AG08396 (cell line): ENCODE measurements at places on chromosomes 11 and 22.

DNA sequence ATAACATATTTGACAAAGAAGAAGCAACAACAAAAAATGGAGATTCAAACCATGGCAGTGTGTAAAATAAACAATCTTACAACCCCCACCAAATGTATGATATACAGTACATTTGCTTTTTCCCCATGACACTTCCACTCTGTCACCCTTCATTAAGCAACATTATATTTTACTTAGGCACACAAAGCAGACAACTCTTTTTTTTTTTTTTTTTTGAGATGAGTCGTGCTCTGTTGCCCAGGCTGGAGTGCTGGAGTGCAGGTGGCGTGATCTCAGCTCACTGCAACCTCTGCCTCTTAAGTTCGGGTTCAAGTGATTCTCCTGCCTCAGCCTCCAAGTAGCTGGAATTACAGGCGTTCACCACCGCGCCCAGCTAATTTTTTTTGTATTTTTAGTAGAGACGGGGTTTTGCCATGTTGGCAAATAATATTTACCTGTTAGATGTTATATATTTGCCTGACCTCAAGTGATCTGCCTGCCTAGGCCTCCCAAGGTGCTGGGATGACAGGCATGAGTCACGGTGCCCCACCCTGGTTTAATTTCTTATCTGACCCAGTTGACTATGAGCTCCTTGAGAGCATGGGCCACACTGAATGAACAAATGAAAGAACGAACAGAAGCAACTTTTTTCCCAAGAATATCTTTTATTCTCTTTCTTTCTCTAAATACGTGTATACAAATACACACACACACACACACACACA is 5.5 kb upstream of the PCF11 start:
- no peak for DNase-seq

- DNase-seq = peak; percentile 87
These were observed 31.4 kb downstream of the CREB3L1 start for GRCh38 chr11:46308631-46309419.

GRCh38 chr11:118691926-118692830 is 12.7 kb upstream of the TREH start:
- DNase-seq = peak; percentile 47

GRCh38 chr11:77374108-77374507 is 72.6 kb upstream of the GDPD4 start:
- no peak for DNase-seq

GRCh38 chr11:19552656-19553260 is 159.9 kb upstream of the NAV2 start:
- DNase-seq = no peak

DNA sequence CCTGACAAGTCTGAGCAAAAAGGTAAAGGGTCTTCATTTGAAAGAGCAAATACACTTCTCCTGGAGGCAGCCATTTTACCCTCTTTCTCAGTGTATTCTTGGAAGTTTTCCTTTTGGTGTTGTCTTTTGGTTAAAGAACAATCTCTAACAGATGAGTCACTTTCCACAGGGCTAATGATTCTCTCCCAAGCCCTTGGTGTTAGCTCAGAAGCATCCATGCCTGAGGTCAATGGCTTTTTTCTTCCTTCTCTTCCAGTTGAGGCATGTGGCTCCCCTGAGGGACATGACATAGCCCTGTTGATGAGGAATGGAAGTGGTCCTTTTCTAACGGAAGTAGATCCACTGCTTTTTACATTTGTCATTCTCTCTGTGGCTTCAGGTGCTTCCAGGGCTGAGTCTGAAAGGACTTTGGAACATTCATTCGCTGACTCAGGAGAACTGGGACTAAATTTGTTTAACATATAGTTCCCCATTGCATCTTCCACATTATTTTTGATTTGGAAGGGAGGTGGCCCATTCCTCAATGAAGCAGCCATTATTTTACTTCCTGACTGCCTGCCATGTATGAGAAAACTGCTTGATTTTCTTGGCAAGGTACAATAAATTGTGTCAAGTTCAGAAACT is 13.8 kb upstream of the POGLUT3 start:
- peak; percentile 39 for DNase-seq

DNA sequence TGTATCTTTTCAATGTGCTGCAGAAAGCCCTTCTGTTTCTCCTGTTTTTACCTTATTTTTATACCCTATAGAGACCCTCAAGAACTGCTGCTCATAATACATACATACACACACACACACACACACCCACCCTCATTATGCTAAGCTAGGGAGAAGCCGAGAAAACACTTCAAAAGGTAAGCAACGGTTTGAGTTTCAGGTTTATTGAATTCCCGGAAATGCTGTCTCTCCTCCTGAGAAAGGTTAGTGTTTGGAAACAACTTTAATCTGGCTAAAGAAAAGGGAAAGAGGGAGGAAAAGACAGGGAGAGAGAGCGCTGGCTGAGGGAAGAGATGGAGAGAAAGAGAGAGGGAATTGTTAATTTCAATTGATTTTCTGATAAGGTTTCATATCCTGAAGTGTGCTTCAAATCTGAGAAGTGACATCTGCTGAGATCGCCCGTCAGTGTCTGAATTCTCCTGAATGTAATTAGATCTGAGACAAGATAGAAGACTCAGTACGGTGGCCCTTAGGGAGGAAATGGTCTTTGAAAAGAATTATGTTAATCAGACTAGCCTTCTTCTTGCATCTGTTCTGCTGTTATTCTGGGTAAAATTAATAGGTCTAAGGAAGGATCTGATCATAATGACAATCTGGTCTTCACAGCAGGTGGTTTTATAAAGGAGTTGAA is 169.1 kb downstream of the NXPE2 start:
- DNase-seq = no peak

- peak; percentile 51 for DNase-seq
These were observed 7.5 kb upstream of the C11orf97 start for GRCh38 chr11:94504689-94505293.

GRCh38 chr11:61482513-61482912 is 26.0 kb upstream of the LRRC10B start:
- peak; percentile 57 for DNase-seq

- no peak for DNase-seq
These were observed 50.2 kb downstream of the PITPNB start for GRCh38 chr22:27868732-27869282.

DNA sequence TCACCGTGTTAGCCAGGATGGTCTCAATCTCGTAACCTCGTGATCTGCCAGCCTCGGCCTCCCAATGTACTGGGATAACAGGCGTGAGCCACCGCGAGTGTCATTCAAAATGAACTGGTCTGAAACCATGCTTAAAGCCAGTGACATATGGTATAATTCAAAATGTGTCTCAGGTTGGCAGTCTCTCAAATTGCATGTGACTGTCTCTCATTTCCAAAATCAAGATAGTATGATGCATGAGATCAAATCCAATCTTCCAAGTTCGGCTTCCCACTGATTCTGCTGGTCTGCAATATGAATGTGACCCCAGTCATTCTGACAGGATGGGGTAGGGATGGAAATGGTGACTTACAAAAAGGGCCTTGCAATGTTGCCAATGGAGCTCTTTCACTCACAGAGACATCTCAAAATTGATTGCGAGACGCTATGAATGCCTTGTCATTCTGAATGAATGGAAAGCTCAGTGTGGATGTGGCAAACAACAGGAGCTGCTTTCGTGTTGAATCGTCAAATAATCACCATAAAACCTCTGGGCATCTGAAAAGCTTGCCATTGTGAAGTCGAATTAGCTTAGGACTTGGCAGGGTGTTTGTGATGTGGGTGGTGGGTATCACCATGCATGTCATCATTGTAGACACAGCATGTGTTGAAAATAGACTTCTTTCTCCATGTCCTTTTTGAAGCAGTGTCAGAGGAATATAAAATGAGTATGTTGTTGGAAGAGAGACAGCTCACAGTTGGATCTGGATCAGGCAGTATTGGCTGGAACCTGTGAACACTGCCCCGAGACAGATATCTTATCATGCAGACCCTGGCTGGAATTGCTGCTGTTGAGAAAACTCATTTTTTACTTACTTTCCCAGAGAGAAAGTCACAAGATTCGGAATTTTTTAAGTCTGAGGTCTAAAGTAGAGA is 12.2 kb downstream of the SLN start:
- DNase-seq = no peak

DNA sequence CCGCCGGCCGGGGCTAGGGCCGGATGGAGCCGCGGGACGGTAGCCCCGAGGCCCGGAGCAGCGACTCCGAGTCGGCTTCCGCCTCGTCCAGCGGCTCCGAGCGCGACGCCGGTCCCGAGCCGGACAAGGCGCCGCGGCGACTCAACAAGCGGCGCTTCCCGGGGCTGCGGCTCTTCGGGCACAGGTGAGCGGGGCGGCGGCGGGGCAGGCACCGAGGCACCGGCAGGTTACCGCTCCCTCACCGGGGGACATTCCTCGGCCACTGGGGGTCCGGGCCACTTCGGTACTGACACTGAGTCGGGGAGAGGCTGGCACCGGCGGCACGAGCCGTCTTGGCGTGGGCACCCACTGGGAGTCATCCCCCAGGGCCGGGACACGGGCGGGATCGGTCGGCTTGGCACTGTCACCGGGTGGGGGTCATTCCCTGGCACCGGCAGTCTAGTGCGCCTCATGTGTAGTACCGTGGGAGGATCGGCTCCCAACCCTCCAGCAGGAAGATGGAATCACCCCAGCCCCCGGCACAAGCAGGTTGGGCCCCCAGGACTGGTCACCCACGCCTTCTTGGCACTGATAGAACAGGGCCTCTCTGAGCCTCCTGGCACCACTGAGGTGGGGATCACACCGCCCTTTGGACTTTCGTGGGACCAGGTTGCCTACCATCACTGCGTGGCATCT is 511 bp downstream of the DGKZ start:
- DNase-seq = no peak

DNA sequence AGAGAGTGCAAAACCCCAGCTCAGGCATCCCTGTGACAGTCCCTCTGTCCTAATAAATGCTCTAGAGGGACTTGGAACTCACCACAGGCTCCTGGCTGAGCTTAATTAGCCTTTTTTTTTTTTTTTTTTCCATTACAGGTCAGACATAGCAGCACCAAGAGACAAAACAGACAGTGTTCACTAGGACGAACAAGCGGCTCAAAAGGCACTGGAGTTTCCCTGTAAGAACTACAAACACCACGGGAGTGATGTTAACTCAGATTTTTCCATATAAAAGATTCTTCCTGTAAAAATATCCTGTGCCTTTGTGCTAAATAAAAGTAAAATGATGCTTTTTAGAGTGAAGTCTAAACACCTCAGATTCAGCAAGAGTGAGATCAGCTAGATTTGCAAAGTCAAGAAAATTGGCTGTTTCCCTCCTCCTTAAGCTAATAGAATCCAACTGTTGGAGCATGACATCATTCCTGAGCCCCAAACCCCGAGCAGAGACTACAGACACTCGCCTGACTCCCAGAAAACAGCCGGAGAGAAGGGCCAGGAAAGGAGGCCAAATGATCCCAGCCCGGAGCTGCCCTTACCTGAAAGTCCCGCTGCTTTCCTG is 101.0 kb upstream of the AKIP1 start:
- DNase-seq = no peak

GRCh38 chr11:2218031-2218633 is 46.5 kb upstream of the TH start:
- DNase-seq = no peak

DNA sequence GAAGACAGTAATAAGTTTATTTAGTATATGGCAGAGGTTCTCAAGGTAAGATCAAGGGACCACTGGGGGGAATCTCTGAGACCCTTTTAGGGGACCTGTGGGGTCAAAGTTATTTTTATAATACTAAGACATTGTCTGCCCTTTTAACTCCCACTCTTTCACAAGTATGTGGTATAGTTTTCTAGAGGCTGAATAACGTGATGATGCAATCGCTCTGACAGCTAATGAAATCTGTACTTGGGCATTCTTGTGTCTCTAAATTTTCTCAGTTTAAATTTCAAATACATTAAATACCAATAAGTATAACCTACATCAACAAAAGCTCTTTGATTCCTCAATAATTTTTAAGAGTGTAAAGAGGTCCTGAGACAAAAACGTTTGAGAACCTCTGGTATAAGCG is 147.9 kb downstream of the ATG16L2 start:
- no peak for DNase-seq

- DNase-seq = no peak
These were observed 440.1 kb downstream of the MIAT start for GRCh38 chr22:27097506-27097905.

GRCh38 chr11:70610566-70611565 is 212.5 kb downstream of the CTTN start:
- peak; percentile 49 for DNase-seq

GRCh38 chr11:36110668-36111410 is 167.0 kb downstream of the LDLRAD3 start:
- no peak for DNase-seq

DNA sequence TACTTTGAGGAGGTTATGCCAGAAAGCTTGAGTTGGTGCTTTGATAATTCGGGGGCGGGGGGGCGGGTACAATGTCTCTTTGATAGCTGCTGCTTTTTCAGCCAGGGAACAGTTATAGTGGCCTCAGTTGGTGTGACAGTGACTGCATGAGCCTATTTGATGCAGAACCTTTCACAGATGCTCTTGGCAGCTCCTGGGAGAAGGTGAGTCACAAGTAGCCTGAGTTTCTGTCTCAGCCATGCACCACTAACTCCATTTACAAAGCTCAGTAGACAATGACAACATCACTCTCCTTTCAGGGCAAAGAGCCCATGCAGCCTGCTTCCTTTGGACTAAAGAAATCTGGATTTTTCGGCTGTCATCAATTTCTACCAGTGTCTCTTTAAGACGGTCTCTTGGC is 42.1 kb upstream of the SEZ6L start:
- no peak for DNase-seq

DNA sequence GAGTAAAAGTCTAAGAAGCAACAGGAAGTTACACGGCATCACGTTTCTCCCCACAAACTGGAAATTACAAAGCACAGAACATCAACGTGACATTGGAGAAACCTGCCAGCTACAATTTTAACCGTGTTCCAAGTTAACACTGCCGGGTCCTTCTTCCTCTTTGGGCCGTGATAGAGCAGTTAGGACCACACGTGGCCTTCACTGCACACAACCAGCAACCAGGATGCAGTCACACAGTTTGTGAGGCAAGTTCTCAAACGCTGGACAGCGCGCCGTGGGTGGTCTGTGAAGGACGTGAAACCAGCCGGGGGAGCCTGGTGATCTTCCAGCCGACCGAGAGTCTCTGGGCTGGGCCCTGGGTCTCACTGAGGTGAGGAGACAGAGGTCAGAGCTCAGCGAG is 14.6 kb downstream of the C11orf21 start:
- DNase-seq = no peak

- DNase-seq = no peak
These were observed 104.3 kb upstream of the SYT13 start for GRCh38 chr11:45390407-45390806.

GRCh38 chr11:10872097-10872496 is 14.2 kb upstream of the ZBED5 start:
- DNase-seq = no peak

GRCh38 chr22:37178350-37179125 is 9.5 kb downstream of the C1QTNF6 start:
- DNase-seq = no peak

GRCh38 chr22:19290400-19291217 is 910 bp downstream of the CLTCL1 start:
- no peak for DNase-seq

DNA sequence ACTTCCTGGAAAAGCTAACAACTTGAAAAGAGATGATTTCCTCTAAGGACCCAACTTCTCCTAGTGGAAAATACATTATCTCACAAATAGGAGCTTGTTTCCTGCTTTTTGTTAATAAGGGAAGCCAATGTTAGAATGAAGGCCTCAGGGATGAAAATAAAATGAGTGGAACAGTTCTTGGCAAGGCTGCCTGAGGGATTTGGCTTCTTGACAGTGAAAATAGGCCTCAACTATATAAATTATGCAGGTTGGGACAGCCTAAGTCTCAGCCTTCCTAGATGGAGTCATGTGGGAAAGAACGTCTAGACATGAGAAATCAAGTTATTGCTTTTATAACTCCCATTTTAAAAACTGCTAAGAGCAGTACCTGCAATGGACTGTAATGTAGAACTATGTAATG is 92.8 kb upstream of the FIBIN start:
- DNase-seq = no peak

- no peak for DNase-seq
These were observed 125.9 kb downstream of the RCN1 start for GRCh38 chr11:32216749-32217148.
